ENCODE measurements at places on chromosomes 7 and 10.

DNA sequence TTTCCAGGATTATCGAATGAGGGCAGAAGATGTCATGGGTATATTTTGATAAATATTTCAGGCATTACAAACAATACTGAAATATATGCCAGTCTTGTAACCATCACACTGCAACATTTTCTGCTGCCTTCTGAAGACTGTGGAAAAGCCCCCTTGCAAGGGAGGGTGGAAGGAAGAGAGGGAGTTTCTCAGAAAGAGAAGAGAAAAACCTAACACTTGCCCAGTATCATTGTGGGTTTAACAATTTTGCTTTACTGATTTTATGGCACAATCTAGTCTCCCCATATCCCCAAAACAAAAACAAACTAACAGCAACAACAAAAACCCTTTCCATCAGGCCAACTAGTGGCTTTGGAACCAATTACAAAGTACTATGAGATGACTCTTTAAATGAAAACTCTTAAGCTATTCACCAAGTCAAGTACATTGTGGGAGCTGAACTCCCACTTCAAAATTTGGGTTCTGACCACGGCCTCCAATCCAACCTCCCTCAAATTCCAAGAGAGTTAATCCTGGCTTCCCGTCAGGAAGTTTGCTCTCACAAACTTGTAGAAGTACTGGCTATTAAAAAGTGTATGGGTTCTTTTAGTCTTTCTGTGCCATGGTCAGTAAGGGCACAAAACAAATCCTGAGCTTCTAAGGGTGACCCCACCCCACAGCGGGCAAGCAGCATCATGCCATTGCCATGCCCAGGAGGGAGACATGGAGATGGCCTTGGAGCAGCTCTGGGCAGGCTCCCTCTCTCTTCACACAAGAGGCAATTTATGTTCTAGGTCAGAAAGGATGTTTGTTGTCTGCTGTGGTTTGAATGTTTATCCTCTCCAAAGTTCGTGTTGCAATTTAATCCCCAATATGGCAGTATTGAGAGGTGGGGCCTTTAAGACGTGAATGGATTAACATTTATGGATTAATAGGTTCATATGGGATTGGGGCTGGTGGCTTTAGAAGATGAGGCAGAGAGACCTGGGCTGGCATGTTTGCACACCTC is 96.3 kb downstream of the JAZF1 start:
- DNase-seq = no peak

- no peak for DNase-seq
Observed at GRCh38 chr10:113991091-113991860, 52.4 kb upstream of the ADRB1 start.

DNA sequence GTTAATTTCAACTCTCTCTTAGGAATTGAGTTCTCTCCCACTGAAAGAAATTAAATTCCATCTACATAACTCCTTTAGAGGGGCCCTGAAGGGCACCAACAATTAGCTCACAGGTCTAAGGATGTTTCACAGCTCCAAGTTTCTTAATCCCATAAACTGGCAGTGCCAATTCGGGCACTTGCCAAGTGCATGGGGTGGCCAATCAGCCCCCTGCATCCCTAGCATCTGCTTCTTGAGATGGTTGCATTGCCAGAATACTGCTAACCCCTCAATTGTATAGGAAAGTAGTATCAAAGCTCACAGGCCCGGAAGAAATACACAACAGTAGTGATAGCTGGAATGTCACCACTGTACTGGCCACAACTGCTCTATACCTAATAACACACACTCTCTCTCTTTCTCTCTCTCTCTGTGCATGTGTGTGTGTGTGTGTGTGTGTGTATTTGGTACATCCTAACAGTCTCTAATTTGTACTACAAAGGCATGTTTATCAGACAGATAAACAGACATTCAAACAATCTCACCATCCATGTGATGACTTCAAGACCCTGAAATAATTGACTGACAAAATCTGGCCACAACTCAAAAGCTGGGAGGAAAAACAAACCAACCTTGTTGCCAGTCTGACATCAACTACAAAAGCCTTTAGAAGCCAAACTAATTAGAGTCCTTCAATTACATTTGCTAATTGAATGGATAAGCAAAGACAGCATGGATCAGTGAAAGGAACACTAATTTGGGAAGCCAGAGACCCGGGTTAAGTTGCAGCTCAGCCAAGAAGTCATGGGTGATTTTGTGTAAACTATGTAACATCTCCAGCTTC is 27.8 kb downstream of the HIBADH start:
- no peak for DNase-seq

DNA sequence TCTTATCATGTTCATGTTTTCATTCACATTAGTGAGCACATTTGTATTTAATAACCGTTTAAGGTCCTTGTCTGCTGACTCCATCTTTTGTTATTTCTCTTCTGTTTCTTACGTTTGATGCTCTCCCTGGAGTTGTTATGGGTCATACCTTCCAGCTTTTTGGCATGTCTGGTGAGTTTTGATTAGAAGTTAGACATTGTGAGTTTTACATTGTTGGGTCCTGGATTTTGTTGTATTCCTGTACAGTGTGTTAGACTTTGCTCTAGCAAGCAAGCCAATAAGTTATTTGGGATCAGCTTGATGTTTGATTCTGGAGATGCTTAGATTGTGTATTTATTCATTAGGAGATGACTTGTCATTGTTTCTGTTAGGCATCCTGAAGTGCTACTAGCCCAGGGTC is 16.9 kb downstream of the OLAH start:
- no peak for DNase-seq

DNA sequence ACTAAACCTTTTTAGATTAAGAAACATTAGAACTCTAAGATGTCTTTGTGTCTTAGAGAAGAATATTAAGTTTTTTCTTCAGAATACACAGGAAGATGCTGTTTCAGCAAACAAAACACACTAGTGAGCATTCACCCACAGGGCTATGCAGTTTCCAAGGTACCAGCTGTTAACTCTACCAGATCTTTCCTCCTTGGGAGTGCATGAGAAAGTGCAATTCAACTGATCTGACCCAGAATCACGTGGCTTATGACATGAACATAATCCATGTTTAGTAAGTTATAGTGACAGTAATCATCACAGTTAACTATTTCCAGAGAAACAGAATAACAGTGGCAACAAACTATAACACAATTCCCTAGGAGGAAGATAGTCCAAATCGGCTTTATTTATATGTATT is 270.7 kb downstream of the CACNA2D1 start:
- no peak for DNase-seq

DNA sequence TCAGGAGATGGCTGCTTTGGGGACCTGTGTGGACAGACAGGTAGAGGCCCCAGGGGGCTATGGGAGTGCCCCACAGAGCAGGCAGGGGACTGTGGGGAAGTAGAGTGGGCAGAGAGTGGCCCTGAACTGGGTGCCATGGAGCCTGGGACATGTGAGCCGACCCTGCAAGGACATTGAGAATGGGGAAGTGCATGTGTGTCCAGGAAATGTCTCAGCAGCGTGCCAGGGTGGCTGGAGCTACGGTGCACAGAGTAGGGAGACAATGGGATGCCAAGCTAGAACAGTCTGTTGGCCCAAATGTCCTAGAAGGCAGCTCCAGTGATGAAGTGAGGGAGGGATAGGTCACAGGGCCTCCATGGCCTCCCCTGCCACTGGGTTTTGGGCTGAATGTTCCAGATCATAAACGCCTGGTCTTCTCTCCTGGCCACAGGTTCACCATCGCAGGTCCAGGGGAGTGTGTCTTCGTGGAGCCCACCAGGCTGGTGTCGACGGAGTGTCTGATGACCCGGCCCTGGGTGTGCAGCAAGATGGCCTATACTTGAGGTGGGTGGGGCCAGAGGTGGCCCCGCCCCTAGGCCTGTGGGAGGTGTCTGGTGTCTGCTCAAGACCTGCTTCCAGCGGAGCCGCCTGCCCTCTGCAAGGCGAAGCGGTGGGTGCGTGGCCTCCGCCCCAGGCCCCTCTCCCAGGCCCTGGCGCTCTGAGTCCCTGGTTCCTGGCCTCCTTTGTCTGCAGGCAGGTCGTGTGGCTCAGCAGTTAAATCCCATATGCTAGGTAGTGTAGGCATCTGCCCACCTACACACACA is 20.5 kb downstream of the CLEC2L start:
- DNase-seq = no peak

DNA sequence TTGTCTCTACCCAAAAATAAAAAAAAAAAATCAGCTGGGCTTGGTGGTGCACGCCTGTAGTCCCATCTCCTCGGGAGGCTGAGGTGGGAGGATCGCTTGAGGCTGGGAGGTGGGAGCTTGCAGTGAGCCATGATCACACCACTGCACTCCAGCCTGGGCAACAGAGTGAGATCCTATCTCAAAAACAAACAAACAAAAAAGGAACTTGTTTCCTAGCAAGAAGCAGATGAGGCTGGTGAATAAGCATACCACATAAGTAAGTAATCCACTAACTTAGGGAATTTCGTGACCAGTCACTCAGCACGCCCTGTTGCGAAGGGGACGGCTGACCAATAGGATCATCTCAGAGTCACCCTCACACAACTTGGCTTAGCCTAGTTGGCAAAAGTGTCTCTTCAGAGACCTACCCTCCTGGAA is 64.6 kb downstream of the CUX1 start:
- DNase-seq = no peak

- DNase-seq = no peak
Observed at GRCh38 chr10:79482304-79482703, 30.0 kb upstream of the EIF5AL1 start.

- DNase-seq = no peak
Observed at GRCh38 chr10:17785276-17785930, 23.7 kb upstream of the MRC1 start.

DNA sequence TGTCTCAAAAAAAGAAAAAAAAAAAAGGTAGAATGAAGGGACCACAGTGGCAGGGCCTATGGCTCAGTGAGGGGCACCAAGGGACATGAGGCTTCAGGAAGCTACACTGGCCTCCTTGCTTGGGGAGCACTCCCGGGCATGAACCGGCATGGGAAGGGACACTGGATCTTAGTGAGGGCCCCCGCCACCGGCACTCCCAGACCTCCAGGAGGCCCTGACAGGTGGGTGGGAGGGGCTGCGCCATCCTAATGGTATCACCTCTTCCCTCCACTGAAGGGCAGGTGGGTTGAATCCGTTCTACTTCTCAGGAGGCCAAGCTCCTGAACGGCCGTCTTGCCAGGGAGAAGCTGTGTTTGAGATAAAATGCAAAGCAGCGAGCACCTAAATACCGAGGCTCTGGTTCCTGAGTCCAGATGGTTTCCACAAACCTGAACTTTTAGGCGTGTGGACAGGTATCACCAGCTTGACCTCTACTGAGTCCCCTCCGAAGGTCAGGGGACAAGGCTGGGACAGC is 69.8 kb downstream of the C10orf143 start:
- DNase-seq = no peak

DNA sequence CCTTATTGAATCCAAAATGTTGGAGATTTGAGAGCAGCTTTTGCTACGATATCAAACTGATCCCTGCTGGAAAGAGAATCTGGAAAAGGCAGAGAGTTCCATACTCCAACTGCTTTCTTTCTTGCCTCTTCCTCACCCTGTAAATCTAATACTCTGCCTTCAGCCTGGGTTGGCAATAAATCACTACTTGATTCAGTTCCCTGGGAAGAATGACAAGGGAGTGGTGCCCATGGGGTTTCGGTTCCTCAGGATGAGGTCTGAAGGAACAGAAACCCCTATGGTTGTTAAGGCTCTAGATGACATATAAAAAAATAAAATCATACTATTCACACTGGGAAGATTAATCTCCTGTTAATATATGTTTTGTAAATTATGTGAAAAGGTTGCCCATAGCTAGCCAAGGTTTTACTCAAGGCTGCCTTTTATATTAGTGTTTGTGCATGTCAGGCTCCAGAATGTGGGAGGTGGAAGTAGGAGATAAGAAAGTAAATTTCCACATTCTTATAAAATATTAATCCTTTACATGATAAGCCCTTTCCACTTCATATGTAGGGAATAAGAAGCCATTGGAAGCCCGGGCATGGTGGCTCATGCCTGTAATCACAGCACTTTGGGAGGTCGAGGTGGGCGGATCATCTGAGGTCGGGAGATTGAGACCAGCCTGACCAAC is 106.2 kb upstream of the CACNA2D1 start:
- DNase-seq = no peak

DNA sequence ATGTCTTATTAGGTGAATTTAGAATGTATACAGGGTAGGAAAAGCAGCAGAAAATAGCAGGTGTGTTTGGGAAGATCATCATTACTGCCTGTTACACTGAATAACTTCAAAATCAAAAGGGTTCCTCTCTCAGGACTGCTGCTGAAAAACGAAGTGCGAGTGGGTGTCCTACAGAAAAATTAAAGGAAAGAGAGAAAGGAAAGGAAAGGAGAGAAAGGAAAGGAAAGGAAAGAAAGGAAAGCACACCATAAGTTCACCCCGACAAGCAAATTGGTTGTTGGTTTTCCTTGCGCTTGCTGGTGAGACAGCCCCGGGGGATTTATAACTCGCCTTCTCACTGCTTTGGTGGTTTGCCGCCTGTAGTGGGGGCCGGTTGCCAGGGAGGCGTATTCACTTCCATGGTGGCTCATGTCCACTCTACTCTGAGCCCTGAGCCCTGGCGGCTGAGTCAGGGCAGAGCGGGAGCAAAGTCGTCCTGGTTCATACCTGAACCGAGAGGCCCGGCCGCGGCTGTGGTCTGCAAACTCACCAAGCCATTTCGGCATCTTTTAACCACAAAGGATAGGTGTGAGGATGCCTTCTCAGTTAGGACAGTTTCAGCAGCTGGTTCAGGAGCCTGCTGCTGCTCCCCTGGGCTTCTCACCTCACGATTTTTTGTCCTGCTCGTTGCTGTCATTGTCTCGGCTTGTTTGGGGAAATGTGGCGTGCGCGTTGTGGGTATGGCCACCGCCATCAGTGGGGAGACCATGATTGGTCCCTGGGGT is 26.1 kb downstream of the INPP5A start:
- DNase-seq = no peak

GRCh38 chr7:140230516-140230860 is 53.7 kb upstream of the KDM7A start:
- no peak for DNase-seq

GRCh38 chr10:120980279-120981255 is 129.4 kb downstream of the WDR11 start:
- DNase-seq = no peak

- no peak for DNase-seq
Observed at GRCh38 chr7:92875719-92876118, 39.3 kb upstream of the CDK6 start.

DNA sequence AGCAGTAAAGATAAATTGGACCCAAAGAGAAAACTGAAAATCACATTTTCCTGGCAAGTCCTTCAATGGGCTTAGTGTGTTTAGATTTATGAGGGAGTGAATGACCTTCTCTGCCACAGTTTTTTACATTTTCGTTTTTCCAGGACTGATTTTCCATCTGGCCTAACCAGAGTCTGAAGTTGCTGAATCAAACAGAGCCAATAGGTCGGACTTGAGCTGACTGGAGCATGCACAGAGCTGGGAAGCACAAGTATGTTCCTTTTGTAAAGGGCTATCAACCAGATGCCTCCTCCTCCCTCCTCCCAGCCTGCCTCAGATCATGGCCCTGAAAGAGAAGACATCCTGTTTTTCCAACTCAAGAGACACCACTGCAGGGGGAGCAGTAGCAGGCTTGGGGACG is 126.0 kb upstream of the ANKRD1 start:
- DNase-seq = no peak
